ENCODE measurements at places on chromosomes 7 and 10.
A peak's percentile ranks its signal among the peaks of the same experiment; 100 is the strongest.

DNA sequence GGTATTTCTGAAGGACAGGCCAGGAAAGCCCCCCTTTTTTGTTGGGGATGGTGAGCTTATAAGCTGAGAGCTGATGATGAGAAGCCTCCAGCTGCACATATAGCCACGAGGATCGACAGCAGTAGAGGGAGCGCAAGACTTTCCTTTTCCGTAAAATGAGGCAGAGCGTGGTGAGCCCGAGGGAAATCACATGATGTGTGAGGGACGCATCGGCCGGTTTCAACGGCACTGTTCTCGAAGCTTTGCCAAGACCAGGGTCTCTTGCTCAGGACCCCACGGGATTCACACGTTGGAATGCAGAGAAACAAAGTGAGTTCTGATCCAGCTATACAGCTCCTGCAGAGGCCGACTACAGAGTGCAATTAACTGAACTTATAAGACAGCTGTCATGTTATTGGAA is 55.7 kb downstream of the ADAM12 start:
- peak; percentile 40 for DNase-seq

- no peak for DNase-seq
Measured at GRCh38 chr7:133795068-133795665, 332.0 kb upstream of the LRGUK start.

GRCh38 chr10:87657371-87657770 is 2.3 kb upstream of the PAPSS2 start:
- no peak for DNase-seq

GRCh38 chr7:28330384-28331070 is 81.8 kb upstream of the CREB5 start:
- no peak for DNase-seq

DNA sequence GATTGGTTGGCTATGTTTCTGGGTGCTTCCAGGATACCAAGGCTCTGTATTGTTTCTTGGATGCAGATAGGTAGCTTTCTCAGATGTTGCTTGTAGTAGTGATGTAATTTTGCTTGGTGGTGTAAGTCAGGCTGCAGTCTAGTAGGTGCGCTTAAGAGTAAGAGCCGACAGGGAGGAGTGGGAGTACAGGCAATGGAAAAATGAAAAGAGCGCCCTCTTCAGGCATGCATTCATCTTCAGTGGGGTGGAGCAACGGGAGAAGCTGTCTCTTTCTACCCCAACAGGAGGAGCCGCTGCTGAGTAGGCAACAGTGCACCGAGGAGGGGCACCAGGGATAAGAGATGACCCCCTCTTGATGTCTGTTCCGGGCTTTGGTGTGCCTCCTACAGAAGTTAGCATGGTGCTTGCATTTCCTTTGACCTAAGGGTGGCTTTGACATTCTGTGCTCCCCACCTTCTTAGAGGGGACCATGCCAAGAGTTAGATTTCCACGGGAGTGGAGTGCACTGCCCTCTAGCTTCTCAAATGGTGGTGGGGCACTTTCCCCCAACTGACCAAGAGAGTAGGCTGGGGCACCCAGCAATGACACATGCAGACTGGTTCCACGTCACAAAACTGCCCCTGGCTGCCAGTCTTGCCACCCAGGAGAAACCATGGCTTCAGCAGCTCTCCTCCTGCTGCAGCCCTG is 56.1 kb downstream of the ZNF783 start:
- DNase-seq: no peak

GRCh38 chr10:114359041-114359952 is 45.0 kb downstream of the AFAP1L2 start:
- no peak for DNase-seq

DNA sequence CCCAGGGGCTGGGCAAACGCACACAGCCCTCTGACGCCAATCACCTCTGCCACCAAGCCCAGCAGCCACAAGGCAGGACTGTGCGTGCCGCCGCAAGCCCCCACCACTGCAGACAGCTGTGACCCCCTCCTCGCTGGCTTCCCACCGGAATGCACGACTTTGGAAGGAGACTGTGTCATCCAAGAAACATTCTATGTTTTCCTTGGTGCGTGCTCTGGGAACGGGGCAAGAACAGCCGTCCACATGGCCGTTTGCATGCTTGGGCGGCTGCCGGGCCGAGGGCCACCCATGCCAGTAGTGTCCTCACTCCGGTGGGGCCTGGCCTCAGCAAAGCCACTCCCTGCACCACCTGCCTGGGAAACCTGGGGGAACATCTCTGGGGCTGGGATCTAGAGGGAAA is 17.6 kb upstream of the ELN start:
- DNase-seq: no peak

- no peak for DNase-seq
Measured at GRCh38 chr7:66957595-66958290, 36.7 kb downstream of the TMEM248 start.

DNA sequence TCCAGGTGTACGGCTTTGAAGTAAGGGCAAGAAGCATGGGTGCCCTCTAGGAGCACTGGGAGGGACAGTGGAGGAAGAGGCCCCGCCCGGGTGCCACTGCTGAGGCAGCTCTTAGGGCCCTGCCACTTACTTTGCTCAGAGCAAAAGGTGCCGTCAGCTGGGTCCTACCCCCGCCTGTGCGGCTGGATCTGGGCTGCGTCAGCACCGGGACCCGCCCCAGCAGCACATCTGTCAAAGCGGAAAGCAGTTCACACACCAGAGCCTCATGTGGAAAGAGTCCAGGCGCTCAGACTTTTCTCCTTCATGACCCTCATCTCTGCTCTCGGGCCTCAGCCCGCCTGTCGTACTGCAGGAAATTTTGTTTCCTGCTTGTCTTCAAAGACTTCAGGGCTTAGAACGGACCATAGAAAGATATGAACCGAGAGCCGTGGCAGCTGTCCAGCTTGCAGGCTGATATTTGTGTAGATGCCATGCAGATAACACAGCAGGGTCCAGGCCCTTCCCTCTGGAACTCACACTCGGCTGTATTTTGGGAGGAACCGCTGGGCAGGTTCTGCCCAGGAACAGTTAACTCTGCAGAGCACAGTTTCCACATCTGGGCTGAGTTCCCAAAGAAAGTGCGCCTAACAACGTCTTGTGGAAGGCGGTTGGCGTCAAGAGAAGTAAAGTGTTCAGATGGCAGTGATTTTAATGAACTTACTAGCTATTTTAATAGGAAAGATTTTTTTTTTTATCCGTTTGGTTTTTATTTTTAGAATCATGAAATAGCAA is 44.3 kb upstream of the PRKAR1B start:
- DNase-seq: peak; percentile 94

DNA sequence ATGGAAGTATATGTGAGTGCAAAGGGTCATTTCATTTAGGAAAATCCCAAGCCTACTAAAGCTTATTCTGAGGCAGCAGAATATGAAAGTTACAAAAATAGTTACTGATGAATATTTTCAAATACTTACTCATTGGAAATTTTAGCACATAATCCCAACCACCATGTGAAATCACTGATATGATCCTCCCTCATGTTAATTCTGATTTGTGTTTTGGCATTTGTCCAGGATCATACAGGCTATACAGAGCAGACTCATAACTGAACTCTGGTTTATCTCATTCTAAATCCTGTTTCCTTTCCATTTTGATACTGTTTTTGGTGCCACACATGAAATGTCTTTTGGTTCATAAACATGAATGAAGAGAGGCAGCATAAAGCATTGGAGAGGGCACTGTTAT is 3.4 kb upstream of the FAM24B start:
- no peak for DNase-seq

GRCh38 chr7:75971961-75972763 is 22.2 kb downstream of the TMEM120A start:
- DNase-seq: no peak

- no peak for DNase-seq
Measured at GRCh38 chr10:114279901-114280644, 41.0 kb downstream of the VWA2 start.

- no peak for DNase-seq
Measured at GRCh38 chr10:129779126-129780111, 184.7 kb downstream of the EBF3 start.

DNA sequence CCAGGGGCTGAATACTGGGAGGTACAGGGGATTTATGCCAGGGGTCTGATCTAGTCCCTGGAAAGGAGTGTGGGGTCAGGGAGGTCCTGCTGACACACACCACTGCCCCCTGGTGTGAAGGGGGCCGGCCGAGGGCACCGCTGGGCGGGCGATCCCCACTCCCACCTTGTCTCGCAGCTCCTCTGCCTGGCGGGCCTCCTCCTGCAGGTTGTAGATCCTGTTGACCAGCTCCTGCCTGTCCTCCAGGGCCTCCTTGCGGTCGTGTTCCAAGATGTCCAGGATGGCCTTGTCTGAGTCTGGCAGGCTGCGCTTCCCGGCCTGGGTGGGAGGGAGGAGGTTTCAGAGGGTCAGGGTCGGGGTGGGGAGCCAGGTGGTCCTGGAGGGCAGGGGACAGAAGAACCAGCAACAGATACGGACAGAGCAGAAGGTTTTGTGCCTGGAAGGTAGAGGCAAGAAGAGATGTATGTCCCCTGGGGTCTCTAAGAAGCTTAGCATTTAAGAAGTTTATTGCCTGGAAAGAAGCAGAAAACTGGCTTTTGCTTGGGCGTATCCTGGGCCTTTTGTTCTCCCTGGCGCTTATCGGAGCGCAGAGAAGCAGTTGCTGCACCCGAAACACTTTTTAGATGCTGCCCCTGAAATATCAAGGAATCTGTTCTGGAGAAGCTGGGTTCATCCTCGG is 94.5 kb upstream of the GNA12 start:
- no peak for DNase-seq

GRCh38 chr7:43646603-43647338 is 63.9 kb downstream of the STK17A start:
- no peak for DNase-seq

Measured in vagina (tissue), 2 donors.